ENCODE measurements at places on chromosomes 2 and 18.

DNA sequence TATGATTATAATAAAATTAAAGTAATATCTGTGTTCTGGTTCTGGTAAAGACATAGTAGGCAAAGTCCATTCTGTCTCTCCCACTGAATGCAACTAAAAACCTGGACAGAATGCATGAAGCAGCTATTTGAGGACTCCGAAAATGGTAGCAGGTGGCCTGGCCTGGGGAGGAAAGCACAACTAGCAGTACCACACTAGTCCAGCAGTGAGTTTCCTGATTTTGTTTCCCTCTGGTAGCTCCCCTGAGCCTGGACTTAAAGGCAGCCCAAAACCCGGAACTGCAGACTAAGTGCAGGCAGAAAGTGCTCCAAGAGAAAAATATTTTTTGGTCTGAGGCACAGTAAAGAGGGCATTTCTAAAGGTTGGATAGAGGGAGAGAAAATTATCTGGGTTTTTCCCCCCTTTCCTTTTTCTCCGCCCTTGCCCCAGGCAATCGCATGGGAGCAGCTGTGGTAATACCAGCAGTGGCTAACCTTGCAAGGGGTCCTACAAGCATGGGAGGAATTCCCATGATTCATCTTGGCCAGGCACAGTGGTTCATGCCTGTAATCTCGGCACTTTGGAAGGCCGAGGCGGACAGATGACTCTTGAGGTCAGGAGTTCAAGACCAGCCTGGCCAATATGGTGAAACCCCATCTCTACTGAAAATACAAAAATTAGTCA is 32.3 kb downstream of the ASXL2 start:
- no peak for DNase-seq

DNA sequence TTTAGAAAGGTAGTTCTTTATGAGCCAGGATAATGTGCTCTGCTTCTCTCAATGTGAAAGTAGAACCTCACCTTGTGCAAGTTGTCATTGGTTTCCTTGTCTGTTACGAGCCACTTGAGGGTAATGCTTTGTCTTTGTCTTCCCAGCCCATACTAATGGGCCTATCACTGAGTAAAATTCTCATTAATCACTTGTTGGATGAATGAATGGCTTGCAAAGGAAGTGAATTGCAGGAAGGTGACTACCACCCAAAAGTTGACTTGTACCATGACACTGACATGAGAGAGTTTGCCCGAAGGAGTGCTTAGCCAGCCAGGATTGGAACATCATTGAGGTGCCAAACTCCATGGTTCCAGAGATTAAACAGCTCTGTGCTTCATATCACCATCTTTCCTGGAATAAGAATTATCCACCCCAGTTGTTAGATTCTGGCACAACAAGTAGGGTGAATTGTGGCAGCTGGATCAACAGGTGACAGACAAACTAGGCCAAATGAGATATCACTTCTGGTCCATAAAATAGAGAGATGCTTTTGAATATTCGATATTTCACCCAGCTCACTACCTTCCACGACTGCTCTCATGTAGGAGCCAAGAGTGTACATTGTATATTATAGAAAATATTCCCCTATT is 20.5 kb upstream of the CD28 start:
- no peak for DNase-seq

GRCh38 chr2:28375742-28376631 is 16.7 kb upstream of the FOSL2 start:
- no peak for DNase-seq

- DNase-seq, result no peak
Measured at GRCh38 chr2:145887915-145888314, 1368.0 kb upstream of the ZEB2 start.

- DNase-seq, result no peak
Measured at GRCh38 chr2:101307950-101308431, 510 bp downstream of the RNF149 start.

DNA sequence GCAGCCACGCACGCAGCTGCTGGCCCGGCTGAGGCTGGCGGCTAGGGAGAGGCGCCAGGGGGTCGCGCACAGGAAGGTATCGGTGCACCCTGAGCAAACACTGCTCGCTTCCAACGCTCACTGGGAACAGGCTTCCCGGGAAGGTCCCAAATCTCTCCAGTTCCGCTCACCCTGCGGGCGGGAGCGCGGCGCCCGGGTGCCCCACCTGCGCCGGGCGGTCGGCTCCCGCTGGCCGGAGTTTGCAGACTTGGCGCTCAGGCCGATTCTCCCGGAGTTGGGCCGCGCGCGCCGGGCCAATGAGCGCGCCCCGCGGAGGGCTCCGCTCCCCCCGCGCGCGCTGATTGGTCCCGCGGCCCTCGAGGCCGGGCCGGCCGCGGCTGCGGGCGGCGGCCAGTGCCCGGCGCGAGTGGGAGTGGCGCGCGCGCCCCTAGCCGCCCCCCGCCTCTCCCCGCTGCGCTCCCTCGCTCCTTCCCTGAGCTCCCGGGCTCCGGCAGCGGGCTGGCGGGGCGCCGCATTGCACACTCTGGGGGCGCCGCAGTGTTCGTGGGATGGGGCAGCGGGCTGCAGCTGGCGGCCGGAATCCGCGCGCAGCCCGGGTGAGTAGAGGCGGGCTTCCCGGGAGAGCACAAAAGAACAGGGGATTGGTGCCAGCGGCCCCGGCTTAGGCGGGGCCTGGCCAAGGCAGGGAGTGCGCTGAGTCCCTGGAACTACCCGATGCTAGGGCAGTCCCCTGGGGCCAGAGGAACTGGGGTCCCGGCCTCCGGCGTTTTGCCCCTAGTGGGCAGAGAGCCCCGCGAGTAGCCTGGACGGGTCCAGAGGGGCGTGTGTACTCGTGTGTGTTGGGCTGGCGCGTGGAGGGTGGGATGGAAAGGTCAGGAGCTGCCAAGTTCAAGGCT is at the start of gene LYPD6:
TSS of gene LYPD6 (plus strand) at position 461 of the 896 bp plus-strand sequence. CDS start 107,122 bp downstream, outside the sequence.
- DNase-seq, result peak; percentile 75

DNA sequence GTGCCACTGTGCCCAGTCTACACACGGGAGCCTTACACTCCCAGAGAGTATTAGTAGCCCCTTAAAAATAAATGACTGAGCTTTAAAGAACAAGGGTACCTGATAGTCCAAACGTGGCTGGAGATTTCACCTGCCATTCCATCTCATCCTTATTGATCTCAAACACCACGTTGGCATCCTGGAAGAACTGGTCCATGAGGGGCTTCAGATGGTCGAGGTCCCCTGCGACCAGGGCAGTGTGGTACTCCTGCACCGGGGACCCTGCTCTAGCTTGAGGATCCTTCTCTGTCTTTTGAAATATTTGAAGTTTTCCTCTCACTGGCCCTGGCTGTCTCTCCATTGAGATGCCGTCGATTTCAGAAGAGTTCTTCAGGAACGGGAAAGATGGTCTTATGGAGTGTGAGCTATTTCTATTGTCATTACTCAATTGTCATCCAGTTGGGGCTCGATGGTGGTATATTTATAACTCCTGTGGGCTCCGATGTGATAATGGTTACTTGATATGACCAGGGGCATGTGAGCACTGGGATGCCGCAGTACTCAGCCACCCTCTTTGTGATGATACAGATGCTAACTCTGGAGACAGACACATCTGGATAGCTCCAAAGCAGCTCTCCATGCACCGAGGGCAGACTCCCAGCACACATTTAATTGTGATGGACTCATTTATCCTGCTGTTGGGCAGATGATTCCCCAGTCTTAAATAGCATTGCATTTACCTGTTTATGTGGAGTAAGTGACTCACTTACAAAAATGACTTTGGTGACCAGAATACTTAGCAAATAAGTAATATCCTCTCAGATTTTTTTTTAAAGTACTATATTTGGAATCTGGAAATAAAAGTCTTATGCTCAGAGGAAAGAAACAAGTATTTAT is 22.8 kb downstream of the ASB18 start:
- no peak for DNase-seq

DNA sequence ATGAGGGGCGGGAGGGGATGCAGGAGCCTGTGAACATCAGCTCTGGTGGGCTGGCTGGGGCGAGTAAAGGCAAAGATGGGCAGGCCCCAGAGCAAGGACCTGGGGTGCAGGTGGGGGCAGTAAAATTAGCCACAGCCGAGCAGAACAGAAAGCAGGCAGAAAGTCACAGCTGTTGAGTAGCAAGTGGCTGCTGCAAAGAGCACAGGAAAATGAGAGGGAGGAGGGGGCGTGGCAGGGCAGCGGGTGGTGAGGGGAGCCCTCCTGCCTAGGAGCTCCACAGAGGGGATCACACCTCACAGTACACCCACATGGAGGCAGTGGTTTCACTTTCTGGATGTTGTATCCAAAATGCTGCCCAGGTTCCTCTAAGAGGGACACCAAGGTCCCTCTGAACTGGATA is 79.6 kb downstream of the LBH start:
- no peak for DNase-seq

DNA sequence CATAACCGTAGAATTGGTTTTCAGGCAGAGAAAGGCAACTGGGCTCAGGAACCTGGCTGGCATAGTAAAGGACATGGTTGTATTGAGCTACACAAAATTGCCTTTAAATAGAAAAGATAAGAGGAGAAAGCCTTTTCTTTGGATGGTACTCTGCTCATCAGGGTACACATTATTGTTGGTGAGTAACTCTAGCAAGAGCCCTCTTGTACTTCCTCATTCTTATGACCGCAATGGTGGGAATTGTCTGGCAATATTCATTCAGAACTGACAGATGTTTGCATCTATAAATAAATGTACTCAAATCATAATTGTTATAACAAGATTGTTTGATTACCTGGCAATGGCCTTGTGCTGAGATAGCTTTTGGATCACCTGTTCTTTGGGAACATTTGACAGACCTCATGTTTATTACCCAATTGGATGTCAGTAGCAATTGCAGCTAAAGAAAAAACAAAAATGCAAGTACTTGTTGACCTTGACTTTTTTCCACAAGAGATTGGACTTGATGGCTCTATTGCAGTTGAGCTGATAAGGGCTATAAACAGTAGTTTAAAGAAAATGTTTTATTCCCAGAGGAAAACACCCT is 43.9 kb downstream of the MEIS1 start:
- no peak for DNase-seq

GRCh38 chr2:233082931-233083755 is 23.0 kb downstream of the INPP5D start:
- no peak for DNase-seq

GRCh38 chr2:201150454-201151020 is 32.4 kb upstream of the CASP10 start:
- no peak for DNase-seq

GRCh38 chr18:75106746-75107145 is 102.2 kb downstream of the PTGR3 start:
- no peak for DNase-seq

DNA sequence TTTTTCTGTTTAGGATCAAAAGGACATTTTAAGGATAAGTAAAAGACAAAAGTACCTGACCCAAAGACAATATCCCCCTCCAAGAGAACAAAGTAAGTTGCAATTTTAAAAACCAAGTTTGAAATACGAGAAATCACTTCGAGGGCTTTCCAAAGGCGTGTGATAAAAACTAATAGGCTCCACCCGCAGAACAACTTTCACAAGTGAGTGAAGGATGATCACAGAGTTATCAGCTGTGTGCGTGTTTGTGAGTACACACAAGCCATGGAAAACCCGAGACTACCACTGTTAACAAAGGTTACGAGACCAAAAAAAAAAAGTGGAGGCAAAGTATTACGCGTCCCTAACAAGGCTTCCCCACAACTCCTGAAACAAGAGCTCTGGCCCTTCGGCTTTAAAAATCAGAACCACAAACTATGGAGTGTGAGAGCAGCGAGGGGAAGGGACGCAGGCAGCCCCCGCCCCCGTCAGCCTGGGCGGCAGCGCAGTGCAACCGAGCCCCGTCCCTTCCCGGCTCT is 719 bp downstream of the SMAD2 start:
- DNase-seq, result no peak

- DNase-seq, result no peak
Measured at GRCh38 chr2:203835892-203836800, 31.4 kb upstream of the CTLA4 start.

GRCh38 chr18:55910296-55910695 is 322.3 kb upstream of the TCF4 start:
- DNase-seq, result no peak

DNA sequence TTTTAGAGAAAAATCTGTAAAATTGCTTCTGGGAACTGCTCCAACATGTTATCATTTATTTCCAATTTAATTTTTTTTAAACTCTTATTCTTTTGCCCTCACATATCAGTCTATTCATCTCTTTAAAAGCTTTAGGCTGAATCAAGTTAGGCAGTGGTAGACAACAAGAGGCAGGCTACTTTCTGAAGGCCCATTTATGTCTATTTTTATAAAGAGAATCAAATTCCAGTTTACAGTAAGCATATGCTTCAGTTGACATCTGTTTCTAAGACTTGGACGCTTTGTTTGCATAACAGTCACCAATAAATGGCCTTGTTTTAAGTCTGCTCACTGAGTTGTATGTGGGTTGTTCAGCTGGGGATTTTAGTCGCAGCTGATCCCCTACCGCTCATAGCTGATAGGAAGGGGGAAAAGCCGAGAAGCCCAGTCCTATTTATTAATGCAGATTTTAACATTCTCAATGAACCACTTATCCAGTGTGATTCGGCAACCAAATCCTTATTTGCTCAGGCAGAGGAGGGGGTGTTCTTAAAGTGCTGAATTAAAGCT is 260.4 kb upstream of the SIX3 start:
- DNase-seq, result peak; percentile 33

DNA sequence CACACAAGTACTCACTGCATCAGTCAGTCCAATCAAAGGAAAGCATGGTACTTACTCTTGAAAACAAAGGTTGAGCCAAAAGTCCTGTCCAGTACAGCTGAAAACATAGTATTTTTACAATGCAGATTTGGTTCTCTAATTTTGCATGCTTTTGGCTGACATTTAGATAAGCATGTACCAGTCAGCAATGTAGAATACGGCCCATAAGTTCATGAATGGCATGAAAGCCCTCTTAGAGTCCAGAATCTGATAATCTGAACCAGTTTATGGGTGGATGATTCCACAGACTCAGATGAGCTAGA is 90.2 kb downstream of the CCBE1 start:
- no peak for DNase-seq

DNA sequence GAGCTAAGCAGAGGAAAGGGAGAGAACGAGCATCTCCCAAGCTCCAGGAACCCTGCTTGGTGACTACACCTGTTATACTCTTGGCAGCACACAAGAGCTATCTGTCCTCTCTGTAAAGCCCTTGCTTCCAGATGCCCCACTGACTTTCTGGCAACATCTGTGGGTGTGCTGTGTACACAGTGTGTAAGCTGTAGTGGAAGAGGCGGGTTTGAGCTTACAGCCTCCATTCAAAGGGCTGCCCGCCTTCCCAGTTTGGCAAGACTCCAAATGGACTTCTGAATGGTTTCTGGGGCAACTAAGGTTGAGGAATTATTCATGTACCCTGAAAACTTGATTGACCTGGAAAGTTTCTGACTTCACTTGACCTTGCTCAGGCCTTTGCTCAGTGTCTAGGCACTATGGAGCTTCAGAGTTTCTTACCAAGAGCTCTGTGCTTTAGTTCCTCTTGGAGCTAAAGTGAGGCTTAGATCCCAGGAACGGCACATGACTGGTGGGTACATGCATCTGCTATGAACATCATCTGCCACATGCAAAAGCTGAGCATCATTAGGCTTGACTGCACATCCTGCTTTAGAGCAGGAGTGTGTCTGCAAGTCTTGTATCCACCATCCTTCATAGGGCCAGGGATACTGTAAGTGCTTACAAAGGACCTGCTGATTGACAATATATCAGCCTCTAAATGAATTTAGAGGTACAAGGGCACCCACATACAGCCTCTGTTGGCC is 290.9 kb upstream of the SIX2 start:
- DNase-seq, result peak; percentile 95

GRCh38 chr2:17830053-17831034 is 14.1 kb downstream of the MSGN1 start:
- DNase-seq, result peak; percentile 74

All from NCI-H2081 (cell line).